ENCODE measurements at places on chromosomes 11 and 22.

GRCh38 chr22:25754527-25755202 lies 12.7 kb downstream of the MYO18B start:
- DNase-seq, result no peak

- DNase-seq, result no peak
Measured at GRCh38 chr11:127596433-127596832, 595.9 kb upstream of the KIRREL3 start.

- DNase-seq, result no peak
Measured at GRCh38 chr11:77548552-77549445, 41.0 kb upstream of the AQP11 start.

DNA sequence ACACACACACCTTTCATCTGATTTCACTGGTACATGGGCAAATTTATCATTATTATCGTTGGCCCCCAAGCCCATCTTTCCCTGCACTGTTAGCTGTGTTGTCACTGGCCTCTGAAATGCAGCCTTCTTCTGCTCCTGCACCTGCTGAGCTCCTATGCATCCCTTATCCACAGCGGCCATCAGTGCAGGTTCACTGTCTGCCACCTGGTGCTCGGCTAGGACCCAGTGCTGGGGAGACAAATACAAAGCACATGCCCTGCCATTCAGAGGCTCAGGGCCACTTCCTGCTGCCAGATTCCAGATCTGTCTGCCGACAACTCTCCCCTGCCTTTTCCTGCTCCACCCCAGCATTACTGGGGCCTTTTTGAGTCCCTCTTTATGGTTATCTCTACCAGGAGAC lies 1205.4 kb downstream of the TBC1D22A start:
- DNase-seq, result no peak

DNA sequence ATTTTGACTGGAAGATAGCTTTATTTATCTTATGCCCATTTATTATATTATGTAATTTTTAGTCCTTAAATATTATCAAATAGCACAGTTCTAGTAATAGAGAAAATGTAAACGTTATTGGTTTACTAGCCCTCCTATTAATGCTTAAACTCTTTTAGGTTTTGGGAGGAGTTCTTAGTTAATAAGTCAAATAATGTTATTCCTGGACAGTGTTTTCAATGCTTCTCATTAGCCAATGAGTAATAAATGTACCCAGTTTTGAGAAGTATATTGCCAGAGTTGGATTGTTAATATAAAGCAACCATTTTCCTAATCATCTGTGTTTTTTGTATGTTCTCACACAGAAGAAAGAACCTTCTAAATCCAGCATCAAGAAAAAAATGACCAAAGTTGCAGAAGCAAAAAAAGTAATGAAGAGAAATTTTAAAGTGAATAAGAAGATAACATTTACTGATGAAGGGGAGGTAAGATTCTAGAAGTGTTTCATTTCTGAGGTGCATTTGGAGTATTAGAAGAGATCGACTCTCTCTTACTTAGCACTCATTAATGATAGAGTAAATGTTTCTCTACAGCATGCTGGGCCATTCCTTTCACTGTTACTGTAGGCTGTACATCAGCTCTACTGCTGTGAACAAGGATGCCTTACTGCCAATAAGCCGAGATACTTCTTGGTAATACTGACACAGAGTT lies 173.4 kb downstream of the DDX10 start:
- no peak for DNase-seq

- DNase-seq, result no peak
Measured at GRCh38 chr11:44811841-44812448, 85.2 kb downstream of the TSPAN18 start.

DNA sequence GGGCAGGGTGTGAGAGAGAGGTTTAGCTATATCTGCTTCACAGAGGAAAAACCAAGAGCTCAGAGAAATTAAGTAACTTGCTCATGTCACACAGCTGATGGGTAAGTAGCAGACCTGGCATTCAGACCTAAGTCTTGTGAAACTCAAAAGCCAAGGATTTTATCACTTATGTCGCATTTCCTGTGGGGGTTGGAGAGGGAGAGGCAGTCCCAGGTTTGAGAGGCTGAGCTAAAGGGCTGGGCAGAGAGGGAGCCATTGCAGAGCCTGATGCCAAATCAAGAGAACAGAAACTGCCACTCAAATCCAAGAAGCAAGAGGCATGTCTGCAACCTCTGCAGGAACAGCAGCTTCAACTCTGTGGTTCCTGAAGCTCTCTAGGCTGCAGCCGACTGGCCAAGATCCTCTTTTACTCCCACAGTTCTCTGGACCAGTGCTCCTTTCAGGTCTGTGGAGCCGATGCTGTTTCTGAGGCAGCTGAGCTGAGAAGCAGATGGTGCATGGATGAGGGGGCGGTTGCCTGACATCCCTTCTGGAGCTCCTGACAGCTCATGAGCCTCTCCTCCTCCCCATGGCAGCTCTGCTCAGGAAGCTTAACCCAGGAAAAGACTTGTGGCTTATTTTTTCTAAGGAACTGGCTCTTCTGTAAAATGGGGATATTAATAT lies 47.6 kb upstream of the NAV2 start:
- DNase-seq, result no peak

DNA sequence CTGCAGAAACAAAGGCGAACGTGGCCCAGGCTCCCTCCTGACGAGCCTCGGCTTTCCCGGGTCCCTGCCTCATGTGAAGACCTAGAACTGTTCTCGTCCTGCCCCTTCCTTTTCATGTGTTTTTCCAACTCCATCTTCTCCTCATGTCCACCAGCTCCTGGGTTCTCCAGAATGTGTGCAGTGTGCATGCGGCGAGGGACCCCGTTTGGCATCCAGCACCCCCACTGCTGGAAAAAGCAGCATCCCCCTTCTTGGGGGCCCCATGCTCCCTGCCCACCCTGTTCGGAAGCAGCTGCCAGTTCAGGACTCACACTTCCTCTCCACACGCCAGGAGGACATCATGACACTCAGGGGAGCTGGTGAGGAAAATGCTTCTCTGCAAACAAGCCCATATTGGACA lies 313.5 kb downstream of the BRD1 start:
- DNase-seq, result no peak

- no peak for DNase-seq
Measured at GRCh38 chr11:70145071-70145470, 58.0 kb upstream of the FADD start.

DNA sequence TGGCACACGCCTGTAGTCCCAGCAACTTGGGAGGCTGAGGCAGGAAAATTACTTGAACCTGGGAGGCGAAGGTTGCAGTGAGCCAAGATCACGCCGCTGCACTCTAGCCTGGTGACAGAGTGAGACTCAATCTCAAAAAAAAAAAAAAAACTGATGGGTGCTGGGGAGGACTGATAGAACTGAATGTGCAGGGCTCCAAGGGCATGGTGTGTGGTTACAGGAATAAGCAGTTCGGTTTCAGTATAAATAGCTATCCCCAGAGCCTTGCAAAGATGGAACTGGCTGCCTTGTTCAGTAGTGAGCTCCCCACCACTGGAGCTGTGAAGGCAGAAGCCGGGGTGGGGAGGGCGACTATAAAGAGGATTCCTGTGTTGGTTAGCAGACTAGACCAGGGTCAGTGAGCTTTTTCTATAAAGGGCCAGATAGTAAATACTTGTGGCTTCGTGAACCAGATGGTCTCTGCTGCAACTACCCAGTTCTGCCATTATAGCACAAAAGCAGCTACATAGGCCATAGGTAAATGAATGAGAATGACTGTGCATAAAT lies 5.9 kb downstream of the TOM1 start:
- no peak for DNase-seq

- DNase-seq, result no peak
Measured at GRCh38 chr11:37657645-37658044, 1059.6 kb upstream of the RAG2 start.

- no peak for DNase-seq
Measured at GRCh38 chr22:42871146-42872050, 14.3 kb upstream of the ARFGAP3 start.

GRCh38 chr11:117823294-117823945 lies 1.1 kb downstream of the FXYD2 start:
- no peak for DNase-seq

DNA sequence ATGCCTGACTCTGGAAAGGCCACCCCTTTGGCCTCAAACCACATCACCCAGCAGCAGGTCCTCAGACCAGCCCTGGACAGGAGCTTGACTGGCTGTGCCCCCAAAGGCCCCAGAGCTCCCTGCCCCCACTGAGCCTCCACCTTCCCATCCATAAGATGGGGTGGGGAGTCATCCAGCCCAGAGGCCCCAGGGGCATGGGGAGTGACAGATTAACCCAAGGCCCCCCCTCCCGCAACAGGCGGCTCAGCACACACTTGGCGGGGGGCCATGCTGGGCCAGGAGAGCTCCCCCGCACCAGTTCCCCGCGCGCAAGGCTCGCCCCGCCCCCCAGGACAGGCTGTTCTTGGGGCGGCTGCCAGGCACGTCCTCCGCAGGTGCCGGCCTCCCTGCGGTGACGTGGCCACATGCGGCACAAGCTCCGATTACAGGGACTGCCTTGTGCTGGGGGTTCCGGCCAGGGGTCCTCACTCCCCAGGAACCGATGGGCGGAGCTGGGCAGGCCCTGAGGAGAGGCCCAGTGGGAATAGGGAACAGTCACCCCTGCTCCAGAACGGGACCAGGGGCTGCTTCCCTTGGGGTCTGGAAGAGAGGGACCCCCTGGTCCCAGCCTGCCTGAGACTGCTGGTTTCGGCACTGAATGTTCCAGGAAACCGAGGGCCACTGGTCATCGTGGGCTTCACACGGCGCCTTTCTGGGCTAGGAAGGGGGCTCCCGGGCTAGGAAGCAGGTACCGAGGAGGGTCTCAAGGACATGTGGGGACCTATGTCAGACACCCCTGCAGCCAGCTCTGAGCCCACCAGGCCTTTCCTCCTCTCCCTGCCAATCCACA lies 5.1 kb upstream of the CDKN1C start:
- DNase-seq, result no peak

GRCh38 chr11:80505771-80506170 lies 1064.9 kb upstream of the TENM4 start:
- no peak for DNase-seq

- DNase-seq, result no peak
Measured at GRCh38 chr11:35907648-35908431, 36.0 kb upstream of the LDLRAD3 start.

DNA sequence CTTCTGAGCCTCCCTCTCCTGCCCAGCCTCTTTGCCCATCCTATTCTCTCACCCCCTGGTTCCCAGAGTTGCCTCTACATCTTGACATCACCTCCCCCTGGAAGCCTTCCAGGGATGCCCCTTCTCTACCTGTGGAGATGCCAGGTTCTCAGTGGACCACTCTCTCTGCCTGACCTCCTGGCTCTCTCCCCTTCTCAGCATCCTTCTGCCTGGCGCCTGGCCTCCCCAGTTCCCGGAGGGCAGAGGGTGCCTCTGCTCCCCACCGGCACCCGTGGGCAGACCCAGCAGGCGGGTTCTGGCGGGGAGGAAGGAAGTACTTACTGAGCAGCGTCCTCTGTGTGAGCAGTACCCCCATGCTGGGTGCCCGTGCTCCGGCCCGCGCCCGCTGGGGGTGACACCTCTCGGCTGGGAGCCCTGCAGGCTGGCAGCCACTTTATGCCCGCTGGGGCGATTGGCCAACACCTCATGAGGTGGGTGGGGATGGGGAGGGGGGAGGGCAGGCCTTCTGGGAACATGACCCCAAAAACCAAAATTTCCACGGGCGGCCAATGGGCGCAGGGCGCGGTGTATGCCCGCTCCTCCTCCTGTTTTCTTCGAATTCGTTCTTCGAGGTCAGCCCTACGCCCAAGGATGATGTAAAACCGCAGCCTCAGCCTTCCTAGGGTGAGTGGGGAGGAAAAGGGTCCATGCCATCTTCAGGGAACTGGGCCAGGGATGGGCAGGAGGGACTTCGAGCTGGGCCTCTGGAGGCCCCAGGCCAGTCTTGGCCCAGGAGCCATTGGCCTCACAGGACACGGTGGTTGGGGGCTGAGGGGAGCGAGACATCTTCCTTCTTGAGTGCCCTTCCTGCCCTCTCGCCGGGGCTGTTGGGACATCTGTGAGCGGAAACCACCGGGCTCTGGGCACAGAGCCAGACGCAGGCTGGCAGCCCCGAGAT lies at the start of gene OSM:
TSS of gene OSM (minus strand) at position 407 of the 937 bp plus-strand sequence. CDS start at position 355, 52 bp downstream.
- DNase-seq, result peak; percentile 45

DNA sequence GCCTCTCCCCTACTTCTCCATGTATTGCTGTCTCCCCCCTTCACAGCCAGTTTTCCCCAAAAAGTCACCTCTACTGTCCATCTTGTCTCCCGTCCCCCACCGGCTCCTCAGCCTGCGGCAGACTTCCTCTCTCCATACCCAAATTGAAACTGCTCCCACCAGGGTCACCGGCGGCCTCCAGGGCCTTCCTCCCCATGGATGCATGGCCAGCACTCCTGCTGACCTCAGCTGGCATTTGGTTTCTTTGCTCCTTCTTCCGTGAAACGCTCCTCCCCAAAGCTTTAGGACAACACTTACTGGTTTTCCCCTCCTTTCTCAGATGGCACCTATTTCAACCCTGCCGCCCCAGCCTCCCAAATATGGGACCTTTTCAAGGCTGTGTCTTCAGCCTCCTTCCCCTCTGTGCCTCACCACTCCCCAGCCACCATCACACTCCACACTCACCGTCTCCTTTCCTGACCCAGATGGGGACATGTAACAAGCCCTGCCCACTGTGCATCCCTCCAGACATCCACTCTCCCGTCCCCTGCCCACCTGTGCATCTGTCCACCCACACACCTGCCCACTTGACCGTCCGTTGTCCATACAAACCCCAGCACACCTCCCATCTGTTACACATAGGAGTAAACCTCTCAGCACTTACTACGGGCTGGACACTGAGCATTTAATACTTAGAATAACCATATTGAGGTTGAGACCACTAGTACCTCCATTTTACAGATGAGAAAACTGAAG lies 21.5 kb upstream of the ACR start:
- DNase-seq, result no peak

DNA sequence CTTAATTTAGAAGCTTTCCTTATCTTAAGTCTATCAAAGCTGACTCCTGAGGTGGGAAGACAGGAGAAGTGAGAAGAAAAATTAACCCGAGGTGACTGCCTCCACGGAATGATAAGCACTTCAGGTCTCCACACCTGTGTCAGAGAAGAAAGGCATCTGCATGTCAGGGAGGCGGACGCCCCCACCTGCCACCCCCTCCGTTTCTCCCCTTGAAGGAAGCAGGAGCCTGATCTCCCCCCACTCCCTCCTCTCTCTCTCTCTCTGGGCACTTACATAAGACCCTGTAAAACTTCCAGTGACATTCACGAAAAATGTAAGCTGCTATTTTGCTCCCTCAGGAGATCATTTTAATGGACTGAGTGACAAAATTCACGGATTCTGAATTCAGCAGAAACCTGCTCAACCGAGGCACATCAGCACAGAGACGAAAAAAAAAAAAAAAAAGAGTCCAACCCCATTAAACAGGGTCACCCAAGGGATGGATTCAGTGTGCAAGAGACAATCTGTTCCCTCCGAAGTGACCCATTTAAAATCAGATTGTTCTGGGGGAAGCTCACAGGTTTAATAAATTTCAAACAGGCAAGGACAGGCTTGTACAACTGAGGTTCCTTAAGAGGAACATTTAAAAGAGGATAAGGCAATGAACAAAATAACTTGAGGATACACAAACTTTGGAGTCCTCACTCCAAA lies 1.5 kb downstream of the LARGE1 start:
- no peak for DNase-seq

- no peak for DNase-seq
Measured at GRCh38 chr11:64867748-64868462, 10.5 kb downstream of the EHD1 start.

All from activated T-cell treated with anti-CD3 and anti-CD28 coated beads for 4 hours (primary cell).